Glutamatergic neuron (in vitro differentiated cells): ENCODE measurements at places on chromosomes 5 and 9.

GRCh38 chr9:126336736-126337325 is 10.2 kb downstream of the MVB12B start:
- H3K27ac ChIP-seq = peak overlapping the region; percentile 48
- H3K27me3 ChIP-seq = no peaks in the 10 kb centered on the region
- DNase-seq = no peak
- no peak overlapping the region for H3K4me3 ChIP-seq
- no peaks in the 10 kb centered on the region for H3K36me3 ChIP-seq
- peaks cover 25% of the 10 kb centered on the region for H3K4me1 ChIP-seq

DNA sequence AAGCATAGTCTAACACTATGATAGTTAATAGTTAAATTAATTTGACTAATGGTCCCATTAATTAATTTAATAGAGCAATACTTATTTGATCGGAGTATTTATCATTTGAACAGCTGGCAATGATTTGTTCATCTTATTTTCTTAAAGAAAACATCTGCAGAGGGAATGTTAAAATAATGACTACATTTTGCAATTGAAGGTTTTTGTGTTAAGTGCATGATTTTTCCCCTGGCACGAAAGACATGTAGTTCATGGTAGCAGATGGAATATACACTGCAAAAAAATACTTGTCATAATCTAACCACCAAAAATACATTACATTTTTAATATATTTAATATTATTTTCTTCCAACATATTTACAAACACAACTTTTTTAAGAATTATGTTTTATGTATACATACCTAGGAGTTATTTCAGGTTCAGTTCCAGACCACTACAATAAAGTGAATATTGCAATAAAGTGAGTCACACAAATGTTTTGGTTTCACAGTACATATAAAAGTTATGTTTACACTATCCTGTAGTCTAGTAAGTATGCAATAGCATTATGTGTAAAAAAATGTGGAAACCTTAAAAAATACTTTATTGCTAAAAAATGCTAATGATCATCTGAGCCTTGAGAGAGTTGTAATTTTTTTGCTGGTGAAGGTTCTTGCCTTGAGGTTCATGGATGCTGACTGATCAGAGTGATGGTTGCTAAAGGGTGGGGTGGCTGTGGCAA is 292.6 kb upstream of the DAB2 start:
- peaks cover under 1% of the 10 kb centered on the region for H3K27me3 ChIP-seq
- H3K4me3 ChIP-seq = no peak overlapping the region
- H3K4me1 ChIP-seq = no peaks in the 10 kb centered on the region
- DNase-seq = no peak
- no peaks in the 10 kb centered on the region for H3K36me3 ChIP-seq

- no peak overlapping the region for H3K4me3 ChIP-seq
- peaks cover 7% of the 10 kb centered on the region for H3K4me1 ChIP-seq
- H3K27ac ChIP-seq = no peak overlapping the region
- peaks cover 6% of the 10 kb centered on the region for H3K27me3 ChIP-seq
- DNase-seq = peak; percentile 91
Observed at GRCh38 chr9:122350577-122351355, 20.1 kb upstream of the PTGS1 start.

DNA sequence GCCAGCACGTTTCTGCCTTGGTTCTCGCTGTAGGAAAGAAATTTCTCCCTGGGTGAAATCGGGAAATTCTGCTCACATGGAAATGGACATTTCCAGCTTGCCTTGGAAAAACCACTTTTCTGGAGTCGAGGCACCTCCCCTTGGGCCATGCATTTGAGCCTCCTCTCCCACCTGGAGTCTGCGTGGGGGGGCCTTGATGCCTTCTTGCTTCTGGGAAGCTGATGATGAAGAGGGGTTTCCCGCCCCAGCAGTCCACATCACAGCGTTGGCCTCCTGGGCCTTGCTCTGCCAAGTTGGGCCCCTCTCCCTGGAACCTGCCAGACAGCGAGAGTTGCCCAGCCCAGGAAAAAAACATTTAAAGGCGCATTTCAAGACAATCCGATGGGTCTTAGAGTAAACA is 1.8 kb upstream of the ASB6 start:
- no peak overlapping the region for H3K27ac ChIP-seq
- H3K4me1 ChIP-seq = peaks cover 4% of the 10 kb centered on the region
- H3K27me3 ChIP-seq = peaks cover 7% of the 10 kb centered on the region
- no peak for DNase-seq
- no peak overlapping the region for H3K4me3 ChIP-seq

DNA sequence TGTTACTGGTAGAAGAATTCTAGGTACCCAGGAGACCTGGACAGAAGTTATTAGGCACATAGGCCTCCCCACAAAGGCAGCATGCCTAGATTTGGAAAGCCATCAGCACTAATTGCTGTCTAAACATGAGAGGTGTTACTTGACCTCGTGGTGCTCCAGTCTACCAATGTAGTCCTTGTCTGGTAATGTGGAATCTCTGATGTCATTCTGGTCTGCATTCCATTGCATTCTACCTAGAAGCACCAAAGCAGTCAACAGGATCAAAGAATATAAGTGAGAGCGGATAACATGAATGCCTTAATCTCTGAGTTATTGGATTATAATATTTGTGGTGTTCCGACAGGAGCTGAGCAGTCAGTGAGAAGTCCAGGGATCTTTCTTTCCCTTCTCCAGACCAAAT is 175.2 kb downstream of the PSAT1 start:
- no peaks in the 10 kb centered on the region for H3K4me1 ChIP-seq
- no peak overlapping the region for H3K4me3 ChIP-seq
- peaks cover 1% of the 10 kb centered on the region for H3K27me3 ChIP-seq
- DNase-seq = no peak
- H3K27ac ChIP-seq = no peak overlapping the region

DNA sequence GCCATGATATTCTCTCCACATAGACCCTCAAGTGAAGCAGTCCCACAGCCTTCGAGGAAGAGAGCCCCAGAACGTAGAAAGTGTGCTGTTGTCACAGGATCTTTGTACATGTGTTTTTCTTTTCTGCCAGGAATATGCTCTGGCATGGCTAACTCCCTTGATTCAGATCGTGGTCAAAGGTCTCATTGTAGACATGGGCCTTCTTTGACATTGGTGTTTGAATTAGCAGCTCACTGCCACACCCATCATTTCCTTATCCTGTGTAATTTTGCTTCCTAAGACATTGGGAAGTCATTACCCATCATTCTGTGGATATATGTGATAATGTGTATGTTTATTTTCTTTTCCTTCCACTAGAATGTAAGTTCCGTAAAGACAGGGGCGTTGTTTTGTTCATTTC is 25.5 kb downstream of the MTRR start:
- DNase-seq = no peak
- H3K4me1 ChIP-seq = peaks cover 3% of the 10 kb centered on the region
- no peak overlapping the region for H3K4me3 ChIP-seq
- peaks cover 5% of the 10 kb centered on the region for H3K36me3 ChIP-seq
- peaks cover 2% of the 10 kb centered on the region for H3K27me3 ChIP-seq
- peak overlapping the region; percentile 60 for H3K27ac ChIP-seq

DNA sequence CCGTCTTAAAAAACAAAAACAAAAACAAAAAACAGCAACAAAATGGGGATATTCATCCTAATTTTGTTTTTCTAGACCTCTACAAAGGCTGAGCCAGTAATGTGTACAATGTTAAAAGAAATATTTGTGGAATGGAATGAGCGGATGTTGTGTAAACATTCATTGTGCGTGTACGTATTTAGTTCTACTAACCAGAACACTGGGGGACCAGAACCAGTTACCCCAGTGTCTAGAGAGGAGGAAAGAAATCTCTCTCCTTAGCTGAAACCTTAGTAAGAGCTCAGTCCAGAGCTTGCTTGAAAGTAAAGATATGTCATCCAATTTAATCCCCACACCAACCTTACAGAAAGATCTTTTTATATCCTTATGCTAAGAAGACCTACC is 106.7 kb upstream of the CPEB4 start:
- no peak for DNase-seq
- no peaks in the 10 kb centered on the region for H3K36me3 ChIP-seq
- H3K27me3 ChIP-seq = peaks cover 6% of the 10 kb centered on the region
- peak overlapping the region; percentile 48 for H3K4me3 ChIP-seq
- H3K27ac ChIP-seq = peak overlapping the region; percentile 19

- H3K27ac ChIP-seq = no peak overlapping the region
- H3K36me3 ChIP-seq = no peaks in the 10 kb centered on the region
- H3K4me1 ChIP-seq = no peaks in the 10 kb centered on the region
- H3K4me3 ChIP-seq = no peak overlapping the region
- no peaks in the 10 kb centered on the region for H3K27me3 ChIP-seq
Observed at GRCh38 chr5:32767948-32768467, 56.9 kb downstream of the NPR3 start.

GRCh38 chr9:110330484-110331105 is 7.1 kb downstream of the TXNDC8 start:
- no peaks in the 10 kb centered on the region for H3K4me1 ChIP-seq
- H3K36me3 ChIP-seq = no peaks in the 10 kb centered on the region
- no peaks in the 10 kb centered on the region for H3K27me3 ChIP-seq
- H3K4me3 ChIP-seq = no peak overlapping the region
- DNase-seq = no peak
- no peak overlapping the region for H3K27ac ChIP-seq

DNA sequence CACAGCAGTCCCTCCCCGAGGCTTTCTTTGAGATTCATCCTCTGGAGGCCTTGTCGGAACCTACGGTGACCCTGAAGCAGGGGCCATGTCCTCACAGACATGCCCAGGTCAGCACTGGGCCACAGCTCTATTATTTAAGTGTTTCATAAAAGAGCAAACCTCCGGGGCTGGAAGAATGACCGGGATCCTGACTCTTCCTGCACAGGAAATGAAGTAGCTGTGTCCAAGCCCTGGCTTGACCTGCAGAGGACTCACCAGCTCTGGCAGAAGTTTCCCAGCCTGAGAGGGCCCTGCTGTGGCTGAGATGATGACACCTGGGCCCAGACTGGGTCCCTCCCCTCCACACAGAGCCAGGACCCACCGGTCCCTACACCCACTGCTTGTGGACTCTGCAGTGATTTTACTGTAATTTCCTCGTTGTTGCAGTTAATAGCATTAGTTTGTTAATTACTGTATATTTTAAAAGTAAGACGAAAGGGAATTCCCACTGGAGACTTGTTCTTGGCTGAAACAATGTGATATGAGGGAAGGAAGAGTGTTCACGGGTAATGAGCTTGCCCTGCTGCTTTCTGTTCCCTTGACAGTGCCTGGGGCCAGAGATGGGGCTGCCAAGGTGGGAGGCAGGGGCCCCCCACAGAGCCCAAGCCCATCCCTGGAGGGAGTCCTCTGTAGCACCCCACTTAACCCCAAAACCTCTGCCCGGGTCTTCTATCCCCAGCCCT is 72.2 kb downstream of the PCDH1 start:
- no peak overlapping the region for H3K27ac ChIP-seq
- no peak overlapping the region for H3K4me3 ChIP-seq
- H3K4me1 ChIP-seq = peaks cover 4% of the 10 kb centered on the region
- no peaks in the 10 kb centered on the region for H3K27me3 ChIP-seq
- DNase-seq = no peak

DNA sequence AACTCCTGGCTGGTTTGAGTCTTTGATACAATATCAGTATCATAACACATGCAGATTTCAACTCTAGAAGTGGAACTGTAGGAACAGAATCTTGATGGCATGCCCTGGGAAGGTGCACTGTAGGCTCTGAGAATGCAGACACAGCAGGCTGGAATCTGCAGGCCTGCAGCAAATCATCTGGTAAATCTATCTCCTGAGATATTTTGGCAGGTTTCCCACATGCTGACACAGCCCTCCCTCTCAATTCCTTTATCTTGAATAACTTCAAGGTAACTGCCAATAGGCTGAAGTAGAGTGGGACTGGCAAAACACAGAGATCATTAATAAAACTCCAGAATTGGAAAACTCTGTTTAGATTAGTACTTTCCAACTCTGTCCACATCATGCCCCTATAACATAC is 177.8 kb upstream of the PCSK5 start:
- no peaks in the 10 kb centered on the region for H3K36me3 ChIP-seq
- H3K4me1 ChIP-seq = peaks cover 2% of the 10 kb centered on the region
- H3K27me3 ChIP-seq = no peaks in the 10 kb centered on the region
- no peak overlapping the region for H3K4me3 ChIP-seq

DNA sequence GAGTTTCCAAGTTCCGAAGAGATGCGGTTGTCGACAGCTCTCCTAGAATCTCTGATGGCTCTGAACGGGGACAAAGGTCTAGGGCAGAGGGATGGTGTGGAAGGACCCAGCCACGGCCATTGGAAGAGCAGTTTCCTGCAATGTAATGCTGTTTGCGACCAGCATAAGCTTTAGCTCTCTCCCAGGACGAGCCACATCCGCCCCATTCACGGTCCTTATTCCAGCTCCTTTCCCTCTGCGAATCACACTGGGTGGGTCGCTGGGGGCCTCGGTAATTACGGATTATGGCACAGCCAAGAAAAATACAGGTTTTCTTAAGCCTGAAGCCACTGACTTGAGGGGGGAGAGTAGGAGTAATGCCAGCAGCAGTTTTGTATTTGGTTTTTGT is 22.7 kb downstream of the ANXA2R start:
- H3K27me3 ChIP-seq = peaks cover 25% of the 10 kb centered on the region
- H3K27ac ChIP-seq = peak overlapping the region; percentile 90
- DNase-seq = no peak
- peaks cover 7% of the 10 kb centered on the region for H3K4me1 ChIP-seq

DNA sequence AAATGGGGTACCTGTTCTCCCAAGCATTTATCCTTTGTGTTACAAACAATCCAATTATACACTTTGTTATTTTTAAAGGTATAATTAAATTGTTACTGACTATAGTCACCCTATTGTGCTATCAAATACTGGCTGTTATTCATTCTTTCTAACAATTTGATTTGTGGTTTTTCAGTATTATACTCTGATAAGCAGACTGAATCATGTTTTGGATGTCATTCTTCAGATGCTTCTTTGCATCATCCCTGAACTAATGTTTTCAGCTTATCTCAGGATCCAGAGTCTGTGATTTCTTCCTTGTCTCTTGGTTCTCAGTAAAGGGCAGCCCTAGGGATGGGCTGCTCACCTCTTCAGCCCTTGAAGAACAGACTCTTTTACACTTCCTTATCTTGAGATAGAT is 177.8 kb upstream of the SGCD start:
- H3K27ac ChIP-seq = no peak overlapping the region
- no peaks in the 10 kb centered on the region for H3K27me3 ChIP-seq
- DNase-seq = no peak
- no peaks in the 10 kb centered on the region for H3K36me3 ChIP-seq
- no peak overlapping the region for H3K4me3 ChIP-seq
- H3K4me1 ChIP-seq = peaks cover 3% of the 10 kb centered on the region

DNA sequence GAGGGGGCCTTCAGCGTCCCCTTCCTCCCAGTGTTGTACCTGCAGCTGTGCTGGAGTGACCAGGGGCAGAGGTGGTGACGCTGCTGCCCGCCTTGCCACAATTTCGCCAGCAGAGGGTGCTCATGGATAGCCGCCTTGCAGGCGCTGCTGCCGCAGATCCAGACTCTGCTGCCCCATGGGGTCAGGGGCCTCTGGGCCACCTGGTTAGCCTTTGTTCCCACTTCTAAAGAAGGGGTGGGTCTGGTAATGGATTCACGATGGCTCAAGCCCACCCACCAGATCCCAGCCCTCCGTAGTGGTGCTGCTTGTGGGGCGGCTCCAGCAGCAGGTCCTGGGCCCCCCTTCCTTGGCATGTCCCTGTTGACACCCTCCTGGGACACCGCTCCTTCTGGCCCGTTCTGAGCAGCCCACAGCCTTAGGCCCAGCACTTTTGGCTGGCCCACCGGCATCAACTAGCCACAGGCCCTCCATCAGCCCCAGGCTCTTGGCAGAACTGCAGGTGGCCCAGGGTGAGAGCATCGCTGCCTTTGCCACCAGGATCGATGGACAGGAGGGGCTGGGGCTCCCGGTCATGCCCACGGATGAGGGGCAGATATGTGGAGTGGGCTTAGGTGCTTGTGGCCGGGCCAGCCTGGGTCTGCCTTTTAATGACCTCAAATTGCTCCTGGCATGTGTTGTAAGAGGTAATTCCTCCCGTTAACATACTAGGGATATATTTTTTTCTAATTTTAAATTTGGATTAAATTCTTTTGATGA is 57.2 kb downstream of the COL5A1 start:
- peak overlapping the region; percentile 48 for H3K27ac ChIP-seq
- peak; percentile 89 for DNase-seq
- H3K4me1 ChIP-seq = peaks cover 9% of the 10 kb centered on the region
- peaks cover 3% of the 10 kb centered on the region for H3K27me3 ChIP-seq
- no peaks in the 10 kb centered on the region for H3K36me3 ChIP-seq
- no peak overlapping the region for H3K4me3 ChIP-seq
